ENCODE measurements at places on chromosomes 3 and 15.

GRCh38 chr3:54339608-54340007, 217.3 kb downstream of the CACNA2D3 start:
- DNase-seq, result no peak

DNA sequence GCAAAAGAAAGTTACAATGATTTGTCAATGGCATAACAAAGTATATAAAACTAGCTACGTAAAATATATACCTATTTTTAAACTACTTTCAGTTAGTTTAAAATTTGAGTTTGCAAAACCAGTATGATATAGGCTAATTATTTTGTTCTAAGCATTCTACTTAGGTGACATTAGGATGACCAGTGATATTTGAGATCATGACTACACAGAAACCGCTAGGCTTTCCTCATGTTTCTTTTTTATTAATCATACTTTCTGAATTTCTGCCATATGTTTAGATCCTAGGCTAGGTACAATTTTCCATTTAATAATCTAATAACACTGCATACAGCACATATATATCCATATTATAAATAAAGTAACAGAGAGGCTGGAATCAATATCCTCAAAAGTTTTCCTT, 52.4 kb upstream of the XRN1 start:
- DNase-seq, result no peak

GRCh38 chr15:99895189-99895955, 162.1 kb upstream of the LYSMD4 start:
- no peak for DNase-seq

DNA sequence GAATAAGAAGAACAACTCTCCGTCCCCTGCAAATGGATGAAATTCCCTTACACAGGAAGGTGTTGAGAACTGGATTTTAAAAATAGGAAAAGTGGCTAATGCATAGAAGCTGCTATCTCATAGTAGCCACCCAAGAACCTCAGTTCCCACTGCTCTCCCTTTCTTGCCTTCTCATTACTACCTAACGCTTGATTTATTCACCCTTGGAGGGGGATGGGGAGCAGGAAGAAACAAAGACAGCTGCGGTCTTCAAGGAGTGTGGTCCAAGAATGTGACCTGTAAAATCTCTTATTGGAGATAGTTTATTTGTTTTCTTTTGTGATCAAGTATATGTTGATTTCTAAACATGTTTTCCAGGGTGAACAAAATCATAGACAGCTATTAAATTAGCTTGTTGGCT, 274.1 kb upstream of the CTNNB1 start:
- no peak for DNase-seq

DNA sequence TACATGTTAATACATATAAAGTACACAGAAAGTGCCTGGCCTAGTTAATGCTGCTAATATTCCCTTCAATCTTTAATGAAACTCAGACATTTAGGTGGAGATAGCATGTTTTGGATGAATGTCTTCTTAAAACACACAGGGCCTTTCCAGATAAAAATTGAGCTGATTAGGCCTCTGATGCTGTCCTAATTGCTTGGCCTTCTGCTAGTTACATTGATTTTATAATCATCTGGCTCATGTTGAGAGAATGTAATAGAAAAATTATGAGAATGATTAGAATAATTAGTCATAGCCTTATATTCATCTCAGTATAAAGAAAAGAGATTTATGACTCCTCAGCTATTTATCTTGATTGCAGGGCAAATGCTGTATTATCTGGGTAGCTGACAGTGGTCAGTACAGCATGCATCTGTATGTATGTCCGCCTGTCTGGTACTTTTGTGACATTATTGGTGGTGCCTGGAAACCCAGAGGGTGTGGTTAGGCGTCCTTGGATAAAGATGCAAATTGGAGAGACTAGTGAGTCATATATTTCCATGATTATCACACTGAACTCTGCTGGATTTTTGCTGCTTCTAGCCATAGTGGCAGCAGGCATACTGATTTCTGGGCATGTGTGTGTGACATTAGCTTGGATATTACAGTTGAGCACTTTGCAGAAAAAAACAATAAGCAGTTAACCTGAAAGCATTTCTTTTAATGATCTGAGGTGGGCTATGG, 120.8 kb downstream of the FEZF2 start:
- no peak for DNase-seq

Data from cortex of kidney (tissue), 1 donor.